ENCODE measurements at places on chromosomes 2 and 18.

GRCh38 chr2:96524482-96525210 lies 11.9 kb upstream of the ARID5A start:
- DNase-seq: no peak

- no peak for DNase-seq
These were observed 106.2 kb downstream of the BCL2 start for GRCh38 chr18:63213331-63213900.

DNA sequence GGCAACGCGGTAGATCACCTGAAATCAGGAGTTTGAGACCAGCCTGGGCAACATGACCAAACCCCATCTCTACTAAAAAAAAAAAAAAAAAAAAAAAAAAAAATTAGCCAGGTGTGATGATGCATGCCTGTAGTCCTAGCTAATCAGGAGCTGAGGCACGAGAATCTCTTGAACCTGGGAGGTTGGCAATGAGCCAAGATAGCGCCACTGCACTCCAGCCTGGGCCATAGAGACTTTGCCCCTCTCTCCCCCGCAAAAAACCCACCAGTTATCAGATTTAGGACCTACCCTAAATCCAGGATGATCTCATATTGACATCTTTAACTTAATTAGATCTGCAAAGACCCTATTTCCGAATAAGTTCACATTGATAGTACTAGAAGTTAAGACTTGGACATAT lies 29.2 kb upstream of the LDAH start:
- DNase-seq: no peak

DNA sequence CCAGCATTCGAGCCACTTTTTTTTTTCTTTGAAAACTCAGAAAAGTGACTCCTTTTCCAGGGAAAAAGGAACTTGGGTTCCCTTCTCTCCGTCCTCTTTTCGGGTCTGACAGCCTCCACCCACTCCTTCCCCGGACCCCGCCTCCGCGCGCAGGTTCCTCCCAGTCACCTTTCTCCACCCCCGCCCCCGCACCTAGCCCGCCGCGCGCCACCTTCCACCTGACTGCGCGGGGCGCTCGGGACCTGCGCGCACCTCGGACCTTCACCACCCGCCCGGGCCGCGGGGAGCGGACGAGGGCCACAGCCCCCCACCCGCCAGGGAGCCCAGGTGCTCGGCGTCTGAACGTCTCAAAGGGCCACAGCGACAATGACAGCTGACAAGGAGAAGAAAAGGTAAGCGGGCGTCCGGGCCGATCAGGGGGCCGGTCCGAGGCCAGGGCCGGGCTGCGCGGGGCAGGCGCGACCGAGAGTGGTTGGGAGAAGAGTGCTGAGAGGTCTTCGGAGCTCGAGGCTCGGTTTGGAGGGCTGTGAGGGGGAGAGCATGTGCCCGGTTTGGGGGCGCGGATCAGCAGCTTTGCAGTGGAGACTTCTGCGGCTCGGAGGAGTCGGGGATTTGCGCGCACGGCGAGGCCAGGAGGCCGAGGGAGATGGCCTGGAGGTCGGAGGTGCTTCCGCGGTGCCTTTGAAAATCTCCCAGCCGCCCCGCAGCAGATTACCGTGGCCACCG lies 502 bp downstream of the EPAS1 start:
- no peak for DNase-seq

GRCh38 chr2:64222351-64222750 lies 78.1 kb upstream of the PELI1 start:
- DNase-seq: no peak

- no peak for DNase-seq
These were observed 31.9 kb downstream of the PTPN18 start for GRCh38 chr2:130387804-130388203.

DNA sequence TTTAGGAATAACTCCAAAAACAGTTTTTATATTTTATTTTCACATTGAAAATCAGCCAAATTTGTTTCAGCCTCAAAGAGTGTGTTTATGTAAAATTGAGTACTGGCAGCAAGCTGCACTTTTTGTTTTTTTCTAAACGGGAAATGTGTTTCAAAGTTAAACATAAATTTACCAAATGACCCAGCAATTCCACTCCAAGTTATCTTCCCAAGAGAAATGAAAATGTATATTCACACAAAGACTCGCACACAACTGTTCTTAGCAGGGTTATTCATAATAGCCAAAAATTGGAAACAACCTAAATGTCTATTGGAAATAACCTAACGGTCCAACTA lies 9.3 kb downstream of the ALPK2 start:
- DNase-seq: no peak

- no peak for DNase-seq
These were observed 152.9 kb downstream of the FAM124B start for GRCh38 chr2:224248944-224249371.

DNA sequence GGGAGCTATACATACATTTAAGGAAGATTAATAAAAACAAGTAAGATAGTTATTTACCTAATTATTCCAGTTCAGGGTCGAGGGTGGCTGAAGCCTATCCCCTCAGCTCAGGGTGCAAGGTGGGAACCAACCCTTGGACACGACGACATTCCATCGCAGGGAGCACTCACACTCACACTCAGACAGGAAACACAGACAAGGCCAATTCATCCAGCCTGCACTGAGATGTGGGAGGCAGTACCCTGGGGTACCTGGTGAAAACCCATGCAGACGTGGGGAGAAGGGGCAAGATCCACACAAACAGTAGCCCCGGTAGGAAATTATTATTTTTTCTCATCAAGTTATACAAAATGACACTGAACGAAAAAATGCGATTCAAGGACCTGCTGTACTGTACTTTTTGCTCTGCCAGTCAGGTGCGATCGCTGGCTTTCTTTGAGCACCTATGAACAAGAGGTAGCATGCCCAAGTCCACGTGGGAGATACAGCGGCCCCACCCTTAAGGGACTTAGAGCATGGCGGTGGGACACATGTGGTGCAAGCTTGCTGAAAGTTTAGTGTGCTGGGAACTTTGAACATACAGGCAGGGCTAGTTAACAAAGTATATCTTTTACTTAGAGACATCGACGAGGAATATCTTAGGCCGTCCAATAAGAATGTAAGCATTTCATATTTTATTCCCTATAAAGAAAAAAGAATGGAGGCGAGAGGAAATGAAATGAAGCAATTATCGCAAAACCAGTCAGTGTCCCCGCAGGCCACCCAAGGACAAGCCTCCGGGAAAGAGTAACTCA lies 624 bp downstream of the METTL8 start:
- no peak for DNase-seq

- DNase-seq: no peak
These were observed 53.4 kb downstream of the CHN1 start for GRCh38 chr2:174951745-174952144.

GRCh38 chr18:8450013-8450412 lies 159.2 kb upstream of the RAB12 start:
- DNase-seq: no peak
